Naive B cell (primary cell): ENCODE measurements at places on chromosomes 2 and 18.

GRCh38 chr2:38360177-38360576 is 16.9 kb downstream of the ATL2 start:
- no peak for DNase-seq

GRCh38 chr2:26316041-26316440 is 29.9 kb upstream of the SELENOI start:
- no peak for DNase-seq

- DNase-seq = no peak
Observed at GRCh38 chr18:4245456-4245855, 209.7 kb downstream of the DLGAP1 start.

DNA sequence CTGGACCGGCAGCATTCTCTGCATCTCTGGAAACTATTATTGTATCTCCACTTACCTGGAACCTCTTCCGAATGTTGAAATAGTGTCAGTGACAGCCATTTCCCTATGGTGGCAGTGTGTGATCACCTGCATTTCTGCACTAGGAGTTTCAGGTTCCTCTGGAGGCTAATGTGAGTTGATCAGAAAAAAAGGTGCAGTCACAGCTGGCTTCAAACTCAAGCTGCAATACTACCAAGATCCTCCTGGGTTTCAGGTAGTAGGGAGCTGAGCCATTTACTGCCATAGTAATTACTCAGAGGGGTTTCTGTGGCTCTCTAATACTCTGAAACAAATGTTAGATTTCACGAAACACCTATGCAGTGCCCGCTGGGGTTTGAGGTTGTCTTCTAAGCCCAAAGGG is 183.5 kb upstream of the OSR1 start:
- no peak for DNase-seq

DNA sequence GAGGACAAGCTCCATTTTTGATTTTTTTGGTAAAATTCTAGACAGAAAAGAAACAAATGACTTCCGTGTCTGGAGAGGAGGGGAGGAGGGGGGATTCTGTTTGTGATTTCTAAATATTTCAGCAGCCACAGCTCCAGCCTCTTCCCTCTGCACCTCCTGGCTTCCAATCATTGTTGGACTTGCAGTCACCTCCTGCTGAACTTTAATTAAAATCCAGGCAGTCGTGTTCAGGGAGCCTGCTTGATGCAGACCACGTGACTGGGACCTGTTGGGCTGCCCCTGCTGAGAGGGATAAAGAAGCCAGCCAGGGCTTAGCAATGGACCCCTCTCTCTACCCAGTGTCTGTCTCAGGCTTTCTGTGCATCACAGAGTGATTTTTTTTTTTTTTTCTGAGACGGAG is 115.1 kb downstream of the SH3BP4 start:
- DNase-seq = no peak

- no peak for DNase-seq
Observed at GRCh38 chr2:3895021-3895420, 191.6 kb downstream of the DCDC2C start.

- DNase-seq = no peak
Observed at GRCh38 chr18:27903906-27904305, 273.0 kb downstream of the CDH2 start.

GRCh38 chr2:170098626-170099312 is 79.2 kb upstream of the MYO3B start:
- DNase-seq = no peak

GRCh38 chr2:235781775-235782174 is 287.9 kb downstream of the AGAP1 start:
- DNase-seq = no peak
